ENCODE measurements at places on chromosomes 7 and 10.

DNA sequence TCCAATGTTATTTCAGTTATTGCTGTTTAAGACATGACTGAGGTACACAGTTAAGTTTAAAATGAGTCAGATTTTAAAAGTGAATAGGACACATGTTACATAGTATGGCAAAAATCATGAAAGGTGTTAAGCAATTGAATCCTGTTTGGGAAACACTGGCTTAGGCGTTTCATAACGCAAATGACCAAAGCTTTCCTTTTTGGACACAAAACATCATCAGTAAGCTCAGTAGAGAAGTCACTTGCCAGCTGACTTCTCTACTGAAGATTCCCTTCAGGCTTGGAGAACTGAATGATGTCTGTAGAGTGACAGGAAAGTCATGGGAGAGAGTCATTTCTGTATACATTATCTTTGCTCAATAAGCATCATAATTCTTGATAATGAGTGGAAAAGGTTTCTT lies 64.4 kb upstream of the RSBN1L start:
- no peak for DNase-seq

DNA sequence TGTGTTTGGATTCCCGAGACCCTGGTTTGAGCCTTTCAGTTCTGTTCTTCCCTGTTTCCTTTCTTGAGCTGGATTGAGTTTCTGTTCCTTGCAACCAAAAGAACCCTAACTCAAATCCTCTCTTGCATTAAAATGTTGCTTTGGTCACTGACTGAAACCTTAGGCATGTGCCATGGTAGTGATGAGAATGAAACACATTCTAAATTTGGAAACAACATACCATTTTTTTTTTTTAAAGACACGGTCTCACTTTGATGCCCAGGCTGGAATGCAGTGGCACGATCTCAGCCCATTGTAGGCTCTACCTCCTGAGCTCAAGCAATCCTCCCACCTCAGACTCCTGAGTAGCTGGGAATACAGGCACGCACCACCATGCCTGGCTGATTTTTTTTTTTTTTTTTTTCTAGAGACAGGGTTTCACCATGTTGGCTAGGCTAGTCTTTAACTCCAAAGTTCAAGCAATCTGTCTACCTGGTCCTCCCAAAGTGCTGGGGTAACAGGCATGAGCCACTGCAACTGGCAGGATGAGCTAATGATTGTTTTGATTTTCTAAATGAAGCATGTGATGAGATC lies 8.4 kb downstream of the THAP5 start:
- DNase-seq: no peak

DNA sequence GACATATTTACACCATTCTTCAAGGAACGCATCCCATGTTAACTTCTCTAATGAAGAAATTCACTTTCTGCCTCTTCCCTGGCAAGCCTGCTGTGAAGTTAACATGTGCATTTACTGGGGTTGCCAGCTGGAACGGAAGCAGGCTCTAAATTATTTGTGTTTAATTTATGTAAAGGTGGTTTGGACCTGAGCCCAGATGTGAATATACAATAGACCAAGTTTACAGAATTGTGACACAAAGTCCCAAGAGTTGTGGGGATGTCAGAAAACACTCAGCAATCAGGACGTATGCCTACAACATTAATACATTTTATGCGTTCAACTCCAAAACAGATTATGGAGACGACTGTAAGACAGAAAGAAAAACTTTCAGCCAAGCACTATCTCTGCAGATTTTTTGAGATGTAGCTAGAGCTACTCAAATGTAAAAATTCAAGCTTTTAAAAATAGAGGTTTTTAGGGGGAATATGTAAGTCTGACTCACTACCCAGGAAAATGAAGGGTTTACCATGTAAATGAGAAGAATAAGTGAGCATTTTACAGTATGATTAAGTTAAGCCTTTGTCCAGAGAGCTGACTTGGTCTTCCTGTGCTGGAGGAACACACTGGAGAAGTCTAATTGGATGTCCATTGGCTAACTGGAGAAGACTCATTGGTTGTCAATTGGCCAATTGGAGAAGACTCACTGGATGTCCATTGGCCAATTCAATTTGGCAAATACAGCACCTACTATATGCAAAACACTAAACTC lies 19.5 kb downstream of the NRP1 start:
- DNase-seq: no peak

GRCh38 chr10:123421461-123421860 lies 244.7 kb upstream of the GPR26 start:
- DNase-seq: no peak

DNA sequence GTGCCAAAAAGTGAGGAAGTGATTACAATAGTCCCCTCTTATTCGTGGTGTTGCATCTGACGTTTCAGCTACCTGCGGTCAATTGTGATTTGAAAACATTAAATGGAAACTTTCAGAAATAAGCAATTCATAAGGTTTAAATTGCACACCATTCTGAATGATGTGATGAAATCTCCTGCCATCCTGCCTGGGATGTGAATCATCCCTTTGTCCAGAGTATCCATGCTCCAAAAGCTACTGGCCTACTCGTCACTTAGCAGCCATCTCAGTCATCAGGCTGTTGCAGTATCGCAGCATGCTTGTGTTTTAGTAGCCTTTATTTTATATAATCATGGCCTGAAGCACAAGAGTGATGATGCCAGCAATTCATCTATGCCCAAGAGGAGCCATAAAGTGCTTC lies 97.7 kb upstream of the CDCA7L start:
- DNase-seq: no peak

DNA sequence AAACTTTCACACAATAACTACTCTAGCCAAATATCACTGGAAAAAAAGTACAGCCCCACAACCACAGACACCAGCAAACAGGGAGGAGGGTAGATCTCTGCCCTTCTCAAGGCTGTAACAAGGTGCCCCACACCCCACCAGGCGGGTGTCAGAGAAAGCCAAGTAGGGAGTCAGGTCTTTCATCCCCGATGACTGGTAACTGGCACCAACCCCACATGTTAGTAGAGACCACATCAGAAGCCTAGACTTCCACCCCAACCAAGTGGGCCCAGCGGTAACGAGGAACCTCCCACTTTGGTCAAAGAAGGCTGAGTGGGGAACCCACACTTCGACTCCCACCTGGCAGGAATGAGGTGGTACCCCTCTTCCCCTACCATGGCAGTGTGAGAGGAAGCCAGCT lies 16.4 kb upstream of the RUFY2 start:
- DNase-seq: no peak

GRCh38 chr7:128148676-128149075 lies 92.4 kb upstream of the LEP start:
- no peak for DNase-seq

GRCh38 chr7:94145602-94146001 lies 141.4 kb upstream of the BET1 start:
- no peak for DNase-seq

GRCh38 chr7:1646957-1647891 lies 22.9 kb upstream of the ELFN1 start:
- no peak for DNase-seq

DNA sequence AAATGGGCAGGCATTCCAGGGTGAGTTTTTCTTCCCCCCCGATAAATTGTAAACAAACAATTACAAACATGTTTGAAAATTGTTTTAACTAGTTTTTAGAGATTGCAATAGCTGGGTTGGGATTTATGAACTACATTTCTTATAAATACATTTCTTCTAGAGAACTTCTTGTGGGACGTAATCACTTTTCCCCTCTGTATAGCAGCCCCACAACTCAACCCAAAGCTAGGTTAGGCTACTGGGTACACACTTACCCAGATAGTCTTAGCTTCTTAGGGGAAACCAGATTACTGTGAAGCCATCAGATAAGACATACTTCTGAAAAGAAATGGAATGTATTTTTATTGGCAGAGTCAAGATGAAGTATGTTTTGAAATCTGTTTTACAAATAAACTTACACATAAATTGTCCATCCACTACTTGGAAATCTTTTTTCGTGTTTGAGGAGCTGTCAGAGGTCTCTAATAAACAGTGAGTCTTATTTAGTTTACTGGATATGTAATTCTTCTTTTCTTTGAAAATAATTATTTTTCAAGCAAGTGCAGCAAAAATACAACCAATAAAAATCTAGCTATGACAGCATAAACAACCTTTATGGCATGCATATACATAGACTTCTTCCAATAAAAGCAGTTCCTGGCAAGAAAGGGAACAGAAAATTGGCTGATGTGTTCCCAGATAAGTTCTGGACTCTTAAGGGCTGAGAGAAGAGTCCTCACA lies 8.0 kb upstream of the GLRX3 start:
- no peak for DNase-seq

DNA sequence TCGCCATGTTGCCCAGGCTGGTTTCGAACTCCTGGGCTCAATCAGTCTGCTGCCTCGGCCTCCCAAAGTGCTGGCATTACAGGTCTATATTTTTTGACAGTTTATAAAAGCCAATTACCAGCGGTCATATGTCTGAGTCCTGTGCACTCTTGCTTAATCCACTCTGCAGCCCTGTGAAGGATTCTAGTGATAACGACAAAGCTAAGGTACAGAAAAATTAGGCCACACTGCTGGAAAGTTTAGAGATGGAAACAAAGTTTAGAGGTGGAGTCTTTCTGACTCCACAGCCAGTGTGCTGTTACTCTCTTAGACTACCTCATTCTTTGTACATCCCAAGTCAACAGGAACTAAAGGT lies 707 bp downstream of the PTER start:
- DNase-seq: no peak

GRCh38 chr7:24757353-24758275 lies at the start of gene GSDME:
Gene GSDME (minus strand): TSS chr7:24757464. CDS start chr7:24749774, 7,690 bp downstream.
- DNase-seq: no peak

GRCh38 chr7:83956104-83956503 lies 238.5 kb downstream of the SEMA3A start:
- DNase-seq: no peak

- no peak for DNase-seq
Measured at GRCh38 chr10:117519286-117519685, 23.3 kb upstream of the EMX2 start.

- no peak for DNase-seq
Measured at GRCh38 chr7:122217125-122217524, 73.1 kb upstream of the AASS start.

DNA sequence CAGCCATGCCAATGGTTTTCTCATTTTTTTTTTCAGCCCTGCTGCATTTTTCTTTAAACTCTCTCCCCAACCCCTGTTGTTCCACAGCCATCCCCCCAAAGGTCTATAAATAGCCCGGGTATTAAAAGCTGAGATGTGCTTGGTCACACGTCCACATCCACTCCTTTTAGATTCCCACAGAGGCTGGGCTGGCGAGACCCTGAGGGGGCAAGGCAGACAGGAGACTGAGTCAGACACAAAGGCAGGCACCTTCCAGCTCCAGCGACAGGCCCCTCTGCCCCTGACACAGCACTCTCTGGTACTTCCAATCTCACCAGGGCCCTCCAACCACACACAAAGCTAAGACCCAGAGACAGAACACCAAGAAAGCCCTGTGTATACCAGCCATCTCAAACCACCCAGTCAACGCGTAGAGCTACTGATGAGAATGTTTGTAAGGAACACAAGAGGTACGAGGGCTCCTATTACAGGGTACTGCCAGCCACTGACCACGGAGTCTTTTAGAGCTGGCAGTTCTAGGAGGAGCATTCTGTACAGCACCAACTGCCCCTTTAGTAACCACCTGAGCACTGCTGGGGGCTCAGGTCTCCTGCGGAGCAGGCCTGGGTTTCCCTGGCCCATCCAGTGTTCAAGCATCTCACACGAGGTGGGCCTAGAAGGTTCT lies 64.2 kb upstream of the DDC start:
- no peak for DNase-seq

- no peak for DNase-seq
Measured at GRCh38 chr7:152354061-152354460, 81.7 kb downstream of the KMT2C start.

DNA sequence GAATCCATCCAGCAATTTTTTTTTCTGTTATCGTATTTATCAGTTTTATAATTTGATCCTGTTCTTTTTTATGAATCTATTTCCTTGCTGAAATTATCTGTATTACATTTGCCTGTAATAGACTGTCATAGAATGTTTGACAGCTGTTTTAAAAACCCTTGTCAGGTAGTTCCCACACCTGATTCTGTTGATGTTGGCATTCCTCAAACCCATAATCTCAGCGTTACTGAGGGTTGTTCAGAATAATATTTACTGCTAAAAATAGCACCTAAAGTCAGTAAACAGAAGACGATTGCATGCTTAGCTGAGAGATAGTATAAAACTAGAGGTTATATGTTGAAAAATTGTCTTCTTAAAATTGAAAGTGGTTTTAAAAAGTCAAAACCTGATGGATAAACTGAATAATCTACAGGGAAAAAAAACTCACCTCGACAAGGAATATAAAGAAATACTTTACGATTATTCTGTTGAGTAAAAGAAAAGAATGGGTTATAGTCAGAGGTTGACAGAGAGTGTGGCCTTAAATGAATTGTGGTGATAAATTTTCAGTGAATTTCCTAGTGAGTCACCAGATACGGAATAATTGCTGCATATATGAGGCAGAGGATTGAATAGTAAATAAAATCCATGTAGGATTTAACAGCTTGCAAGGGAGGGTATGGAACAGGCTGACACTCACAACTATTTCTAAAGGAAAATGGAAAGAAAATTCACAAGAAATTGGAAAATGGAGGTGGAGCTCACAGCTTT lies 824.1 kb upstream of the IGFBP3 start:
- DNase-seq: no peak

- DNase-seq: no peak
Measured at GRCh38 chr10:63462442-63462841, 3.3 kb downstream of the JMJD1C start.

- DNase-seq: no peak
Measured at GRCh38 chr7:123143252-123144006, 56.3 kb downstream of the SLC13A1 start.

- DNase-seq: no peak
Measured at GRCh38 chr7:37510043-37510634, 61.5 kb upstream of the ELMO1 start.

DNA sequence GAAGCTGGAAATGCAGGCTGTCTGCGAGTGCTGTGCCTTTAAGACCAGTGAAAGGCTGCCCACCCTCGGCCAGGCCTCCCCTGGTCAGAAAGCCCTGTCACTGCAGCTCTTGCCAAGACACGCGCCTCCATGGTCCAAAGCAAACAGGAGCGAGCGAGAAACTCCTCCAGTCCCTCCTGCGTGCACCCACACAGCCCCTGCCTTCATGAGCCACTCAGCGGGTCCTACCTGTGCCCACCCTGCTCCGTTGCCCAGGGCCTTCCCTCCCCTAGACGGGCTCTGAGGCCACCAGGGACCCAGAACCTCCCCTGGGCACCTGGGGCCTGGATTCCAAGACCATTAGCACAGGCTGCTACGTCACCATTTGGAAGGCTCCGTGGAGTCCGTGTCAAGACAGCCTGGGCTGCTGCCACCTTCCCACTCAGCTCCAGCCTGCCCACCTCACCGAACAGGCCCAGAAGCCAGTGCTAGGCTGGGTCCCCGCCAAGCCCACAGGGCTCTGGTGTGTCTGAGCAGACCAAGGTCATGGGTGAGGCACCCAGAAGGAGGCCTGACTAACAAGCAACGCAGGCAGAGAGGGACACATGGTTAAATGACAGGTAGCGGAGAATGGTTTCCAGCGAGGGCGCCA lies 144.5 kb downstream of the NEURL1 start:
- DNase-seq: no peak

Data from kidney epithelial cell (primary cell).